ENCODE measurements at places on chromosomes 5 and 9.

- DNase-seq = no peak
Observed at GRCh38 chr5:144638787-144639186, 468.1 kb downstream of the KCTD16 start.

- no peak for DNase-seq
Observed at GRCh38 chr5:88551724-88552345, 283.2 kb upstream of the TMEM161B start.

- no peak for DNase-seq
Observed at GRCh38 chr9:77569335-77569734, 78.8 kb downstream of the GNA14 start.

DNA sequence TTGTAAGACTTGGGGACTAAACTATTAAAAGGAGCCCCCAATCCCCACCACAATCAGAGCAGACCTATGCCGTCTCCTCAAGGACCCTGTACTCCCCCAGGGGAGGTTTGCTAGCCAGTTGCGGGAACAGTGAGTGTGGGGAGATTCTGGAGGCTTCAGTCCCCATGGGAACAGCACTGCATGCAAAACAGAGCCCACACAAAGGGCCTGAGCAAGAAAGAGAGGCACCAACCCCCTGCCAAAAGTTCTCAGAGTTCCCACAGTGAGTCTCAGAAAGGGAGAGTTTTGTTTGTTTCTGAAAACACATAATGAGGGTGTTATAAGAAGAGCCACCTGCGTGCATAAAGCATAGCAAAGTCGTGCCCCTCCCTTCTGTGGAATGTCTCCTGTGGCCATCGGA lies 56.6 kb downstream of the CFAP90 start:
- no peak for DNase-seq

Measured in activated CD4-positive, alpha-beta memory T cell treated with anti-CD3 and anti-CD28 coated beads for 36 hours (primary cell).